Stimulated activated CD4-positive, alpha-beta T cell treated with anti-CD3 and anti-CD28 coated beads, Interleukin-1b, Interleukin-23, amount 100 ng/mL, for 24 hours (primary cell): ENCODE measurements at places on chromosomes 2 and 18.

DNA sequence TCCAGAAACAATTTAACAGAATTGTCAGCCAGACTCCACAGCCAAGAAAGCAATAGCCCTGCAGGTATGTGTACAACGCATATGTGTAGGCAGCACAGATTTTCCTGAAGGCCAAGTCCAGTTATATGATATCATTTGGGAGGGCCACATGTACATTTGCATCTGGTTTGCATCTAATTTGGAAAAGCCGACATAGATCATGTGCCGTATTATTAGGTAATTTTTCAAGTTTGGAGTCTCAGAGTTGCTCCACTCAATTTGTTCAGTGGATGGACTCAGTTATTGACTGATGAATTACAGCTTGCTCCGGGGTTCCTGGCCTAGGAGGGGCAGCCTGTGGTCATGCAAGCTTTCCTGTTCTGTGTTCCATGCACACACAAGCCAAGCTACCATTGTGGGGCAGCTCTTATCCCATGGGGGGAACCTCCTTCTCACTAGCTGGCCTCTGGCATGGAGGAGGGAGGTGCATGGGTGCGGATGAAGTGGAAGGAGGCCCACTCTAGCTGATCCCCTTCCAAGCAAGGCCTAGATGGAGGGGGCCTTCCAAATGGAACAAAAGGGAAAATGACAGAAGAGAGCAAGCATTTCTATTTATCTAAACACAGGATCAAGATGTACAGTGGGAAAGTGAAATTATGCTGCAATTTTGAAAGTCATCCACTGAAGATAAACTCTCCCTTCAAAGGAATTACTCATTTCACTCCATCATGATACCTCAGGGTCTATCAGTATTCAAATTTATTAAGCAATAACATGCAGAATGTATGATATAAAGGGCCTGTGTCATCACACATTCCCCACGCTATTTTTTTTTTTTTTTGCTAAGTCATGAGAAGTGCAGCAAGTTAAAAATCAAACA, 202.6 kb upstream of the SMAD2 start:
- no peak for DNase-seq

DNA sequence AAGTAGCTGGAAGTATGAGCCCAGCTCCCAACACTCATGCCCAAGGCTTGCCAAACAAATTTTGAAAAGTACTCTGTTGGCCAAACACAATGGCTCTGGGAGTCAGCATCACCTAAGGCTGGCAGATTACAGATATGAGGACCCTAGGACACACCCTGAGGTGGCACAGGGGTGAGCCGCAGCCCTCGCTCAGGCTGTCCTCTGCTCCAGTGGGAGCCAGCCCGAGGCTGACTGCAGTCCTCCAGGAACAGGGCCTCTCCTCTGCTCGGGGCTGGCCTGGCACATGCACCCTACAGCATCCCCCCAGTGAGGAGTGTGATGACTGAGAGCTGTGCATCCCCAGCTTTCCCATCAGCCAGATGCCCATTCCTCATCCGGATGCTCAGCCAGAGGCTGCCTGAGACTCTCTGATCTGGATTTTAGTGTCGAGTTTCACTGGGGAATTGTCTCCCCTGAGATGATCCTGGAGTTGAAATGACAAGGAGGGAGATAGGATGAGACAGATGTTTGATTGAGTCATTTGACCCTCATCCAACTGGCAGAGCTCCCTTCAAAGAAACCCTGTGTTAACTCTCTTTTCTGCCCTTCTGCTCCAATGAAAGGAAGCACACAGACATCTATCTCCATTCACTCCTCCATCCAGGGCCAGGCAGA, 269.3 kb upstream of the NCKAP5 start:
- no peak for DNase-seq

DNA sequence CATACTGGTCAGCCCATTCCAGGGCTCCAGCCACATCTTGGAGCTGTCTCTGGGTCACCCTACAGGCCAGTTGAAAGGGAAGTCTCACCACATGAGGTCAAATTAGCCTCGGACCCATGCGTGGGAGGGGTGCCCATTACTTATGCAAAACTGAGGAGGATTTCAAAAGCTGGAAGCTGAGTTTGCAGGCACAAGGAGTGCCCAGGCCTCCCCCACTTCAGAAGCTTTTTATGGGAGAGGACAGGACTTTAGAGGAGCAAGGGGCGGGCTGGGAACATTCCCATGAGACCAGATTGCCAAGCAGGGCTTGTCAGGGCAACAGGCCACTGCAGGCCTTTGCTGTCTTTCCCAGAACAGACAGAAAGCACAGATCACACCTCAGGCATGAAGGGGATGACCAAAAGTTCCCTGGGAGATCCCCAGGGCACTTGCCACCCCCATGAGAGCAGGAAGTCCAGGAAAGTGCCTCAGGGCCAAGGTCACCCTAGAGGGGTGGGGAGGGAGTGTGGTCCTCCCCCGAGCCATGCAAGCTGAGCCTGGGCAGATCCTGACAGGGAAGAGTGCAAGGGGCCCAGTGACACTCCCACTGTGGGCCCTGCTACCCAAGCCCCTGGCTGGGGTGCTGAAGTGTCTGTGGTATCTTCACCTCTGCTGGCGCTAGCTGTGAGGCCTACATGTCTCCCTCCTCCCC, 267.7 kb downstream of the BCL11A start:
- no peak for DNase-seq

- DNase-seq: no peak
Measured at GRCh38 chr18:2797951-2798350, 48.9 kb upstream of the EMILIN2 start.

DNA sequence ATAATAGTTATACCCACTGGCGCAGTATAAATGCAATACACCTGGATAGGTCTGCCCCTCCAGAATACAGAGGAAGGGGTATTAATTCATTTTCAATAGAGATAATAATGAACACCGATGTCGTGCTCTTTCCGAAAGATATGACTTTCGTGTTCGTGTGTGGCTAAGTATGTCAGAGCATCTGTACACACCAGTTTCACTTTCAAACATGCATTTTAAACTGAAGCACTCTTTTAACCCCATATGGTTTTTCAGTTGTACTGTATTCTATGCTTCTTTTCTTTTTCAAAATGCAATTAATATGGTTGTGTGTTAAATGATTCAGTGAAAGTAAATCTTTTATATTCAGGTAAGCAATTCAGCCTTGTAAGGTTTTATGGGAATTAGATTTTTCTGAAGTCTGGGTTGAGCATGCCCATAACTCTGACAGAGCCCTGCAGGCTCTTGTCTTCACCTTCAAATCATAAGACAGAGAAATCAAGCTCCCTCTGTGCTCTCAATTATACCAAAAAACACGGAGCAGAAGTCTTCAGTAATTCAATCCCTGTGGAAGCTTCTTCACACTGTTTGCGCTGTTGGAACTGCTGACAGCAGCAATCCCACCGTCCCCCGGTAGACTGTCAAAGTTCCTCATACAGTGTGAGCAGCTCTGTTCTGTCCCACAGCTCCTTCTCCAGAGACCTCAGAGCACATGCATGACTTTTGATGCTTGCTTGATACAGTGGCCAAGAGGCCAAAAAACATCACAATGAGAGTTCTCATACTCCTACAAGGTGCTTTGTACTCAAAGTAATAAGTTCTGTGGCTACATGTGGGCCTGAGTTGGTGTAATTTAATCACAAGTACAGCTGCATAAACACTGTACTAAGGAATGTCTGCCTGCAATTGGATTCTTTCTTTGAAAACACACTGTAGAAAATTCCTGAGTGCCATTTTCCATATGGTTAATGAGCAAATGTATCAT, 186.8 kb downstream of the ZNF521 start:
- DNase-seq: no peak

DNA sequence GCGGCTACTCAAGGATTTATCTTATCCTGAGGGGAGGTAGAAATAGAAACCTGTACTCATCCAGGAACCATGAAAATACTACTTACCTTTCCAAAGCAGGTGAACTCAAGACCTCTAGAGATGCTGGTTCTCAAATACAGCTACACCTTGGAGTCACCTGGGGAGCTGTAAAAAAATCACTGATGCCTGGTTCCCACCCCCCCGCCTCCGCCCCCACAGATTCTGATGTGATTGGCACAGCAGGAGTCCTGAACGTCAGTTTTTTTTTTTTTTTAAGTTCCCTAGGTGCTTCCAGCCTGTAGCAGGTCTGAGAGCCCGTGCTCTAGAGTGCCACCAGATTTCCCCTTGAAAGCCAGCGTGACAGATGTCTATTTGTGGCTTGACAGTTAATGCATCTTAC, 113.6 kb downstream of the MRO start:
- no peak for DNase-seq

DNA sequence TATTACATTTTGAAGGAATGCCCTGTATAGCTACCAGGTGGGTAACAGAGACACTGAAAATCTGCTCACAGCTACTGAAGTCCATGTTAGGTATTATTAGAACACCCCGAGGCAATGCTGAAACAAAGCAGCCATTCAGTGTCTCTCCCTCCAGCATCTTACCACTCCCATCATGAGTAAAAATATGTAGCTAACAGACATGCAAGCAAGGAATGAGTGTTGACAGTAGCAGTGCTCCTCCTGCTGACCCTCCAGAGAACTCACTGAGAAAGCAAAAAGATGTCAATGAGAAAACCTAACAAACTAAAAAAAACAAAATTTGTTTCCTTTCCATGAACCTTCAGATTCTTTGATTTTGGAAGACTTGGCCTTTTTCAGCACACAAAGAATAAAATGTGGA, 393.9 kb downstream of the LRRTM1 start:
- DNase-seq: no peak

DNA sequence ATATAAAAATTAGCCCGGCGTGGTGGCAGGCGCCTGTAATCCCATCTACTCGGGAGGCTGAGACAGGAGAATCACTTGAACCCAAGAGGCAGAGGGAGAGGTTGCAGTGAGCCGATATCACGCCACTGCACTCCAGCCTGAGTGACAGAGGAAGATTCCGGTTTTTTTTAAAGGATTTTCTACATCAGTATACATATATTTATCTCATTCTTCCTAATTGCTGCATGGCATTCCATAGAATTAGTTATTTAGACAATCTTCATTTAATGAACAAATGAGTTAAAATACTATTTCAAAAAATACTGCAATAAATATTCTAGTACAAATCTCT, 2.0 kb downstream of the GTF3C2 start:
- no peak for DNase-seq

DNA sequence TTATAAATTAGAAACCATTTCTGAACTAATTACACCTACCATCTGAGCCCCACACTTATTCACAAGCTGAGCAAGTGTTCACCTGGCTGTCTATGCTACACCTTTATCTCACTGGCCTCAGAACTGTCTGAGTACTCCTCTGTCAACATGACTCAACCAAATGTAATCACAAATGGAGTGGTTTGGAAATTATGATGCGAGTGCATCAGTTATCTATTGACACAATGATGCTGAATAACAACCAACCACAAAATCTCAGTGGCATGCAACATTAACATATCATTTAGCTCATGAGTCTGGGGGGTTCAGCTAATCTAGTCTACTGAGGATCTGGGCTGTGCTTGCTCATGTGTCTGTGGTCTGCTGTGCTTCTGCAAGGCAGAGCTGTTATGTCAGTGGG, 184.2 kb upstream of the NXPH2 start:
- DNase-seq: no peak

- no peak for DNase-seq
Measured at GRCh38 chr18:35438480-35439234, 59.1 kb downstream of the INO80C start.

- no peak for DNase-seq
Measured at GRCh38 chr18:62555135-62555534, 32.3 kb downstream of the ZCCHC2 start.

GRCh38 chr2:157439824-157440186, 4.1 kb downstream of the CYTIP start:
- no peak for DNase-seq

DNA sequence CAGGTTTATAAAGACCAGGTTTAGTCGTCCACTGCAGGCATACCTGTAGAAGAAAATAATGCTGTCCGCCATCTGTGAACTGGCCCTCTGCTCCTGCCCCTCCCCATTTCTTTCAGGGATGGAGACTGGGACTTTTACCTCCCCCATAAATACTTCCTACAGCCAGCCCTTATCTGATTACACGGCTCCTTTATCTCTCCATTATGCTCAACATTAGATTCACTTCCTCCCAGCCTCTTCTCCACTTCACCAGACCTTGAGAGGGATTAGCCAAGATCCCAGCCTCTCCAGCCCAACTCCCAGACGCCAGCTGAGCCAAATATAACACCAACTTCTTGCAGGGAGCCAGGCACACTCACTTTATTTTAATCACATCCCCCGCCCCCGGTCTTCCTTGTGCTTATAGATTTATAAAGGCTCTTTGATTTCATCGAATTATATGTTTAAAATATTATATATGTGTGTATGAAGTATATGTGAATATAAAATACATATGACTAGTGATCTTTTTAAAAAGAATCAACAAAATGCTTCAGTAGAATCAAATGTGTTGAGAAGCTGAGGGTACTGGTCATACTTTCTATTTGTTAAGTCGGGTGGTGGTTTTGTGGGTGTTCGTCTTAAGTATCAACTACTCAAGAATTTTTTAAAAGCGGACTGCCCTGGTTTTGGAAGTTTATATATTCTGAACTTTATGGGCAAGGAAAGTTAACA, 81.0 kb downstream of the SPRED2 start:
- no peak for DNase-seq

- no peak for DNase-seq
Measured at GRCh38 chr2:237205561-237205971, 119.9 kb downstream of the COPS8 start.

DNA sequence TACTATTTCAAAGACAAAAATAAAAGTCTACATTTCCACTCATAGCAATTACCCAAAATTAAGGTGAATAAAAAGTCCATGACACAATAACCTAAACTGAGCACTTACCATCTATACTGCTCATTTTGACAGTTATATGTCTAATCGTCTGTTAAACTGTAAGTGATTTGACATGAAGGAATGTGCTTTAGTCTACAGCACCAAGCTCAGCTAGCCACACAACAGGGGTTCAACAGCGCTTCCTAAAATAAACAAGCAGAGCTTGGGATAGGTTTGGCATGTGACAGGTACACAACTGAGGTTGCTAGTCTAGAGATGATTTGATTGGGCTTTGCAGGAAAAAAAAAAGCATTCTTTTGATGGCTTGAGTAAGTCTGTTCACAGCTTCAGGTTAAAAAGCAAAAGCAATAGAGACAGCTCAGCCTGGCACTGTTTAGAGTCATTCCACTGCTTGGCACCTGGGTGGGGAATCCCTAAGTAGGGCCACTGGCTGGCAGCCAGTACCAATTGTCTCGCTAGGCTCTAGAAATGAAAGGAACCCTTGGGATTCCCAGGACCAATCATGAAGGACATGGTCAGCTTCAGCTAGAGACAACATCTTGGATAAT, 78.6 kb downstream of the BARD1 start:
- DNase-seq: no peak

DNA sequence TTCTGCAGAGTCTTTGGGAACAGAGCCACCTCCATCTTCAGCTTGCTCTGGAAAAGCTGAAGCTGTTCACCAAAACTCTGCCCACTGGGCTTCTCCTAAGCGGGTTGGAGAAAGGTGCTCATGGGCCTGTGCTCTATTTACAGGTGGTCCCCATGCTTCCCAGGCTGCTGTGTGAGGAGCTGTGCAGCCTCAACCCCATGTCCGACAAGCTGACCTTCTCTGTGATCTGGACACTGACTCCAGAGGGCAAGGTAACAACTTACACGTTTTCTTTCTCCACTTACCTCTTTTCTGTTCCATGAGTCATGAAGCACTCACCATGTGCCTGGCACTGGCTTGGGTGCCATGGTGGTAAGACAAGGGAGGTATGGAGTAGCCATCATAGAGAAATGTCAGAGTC, 129.5 kb upstream of the ALPP start:
- no peak for DNase-seq

- DNase-seq: no peak
Measured at GRCh38 chr2:176747506-176747905, 465.1 kb upstream of the HNRNPA3 start.
